ENCODE measurements at places on chromosomes 16 and 17.

- no peak for DNase-seq
Observed at GRCh38 chr17:76973040-76973439, 104.8 kb downstream of the MGAT5B start.

GRCh38 chr17:67867591-67867990 lies 42.3 kb downstream of the BPTF start:
- DNase-seq, result no peak

DNA sequence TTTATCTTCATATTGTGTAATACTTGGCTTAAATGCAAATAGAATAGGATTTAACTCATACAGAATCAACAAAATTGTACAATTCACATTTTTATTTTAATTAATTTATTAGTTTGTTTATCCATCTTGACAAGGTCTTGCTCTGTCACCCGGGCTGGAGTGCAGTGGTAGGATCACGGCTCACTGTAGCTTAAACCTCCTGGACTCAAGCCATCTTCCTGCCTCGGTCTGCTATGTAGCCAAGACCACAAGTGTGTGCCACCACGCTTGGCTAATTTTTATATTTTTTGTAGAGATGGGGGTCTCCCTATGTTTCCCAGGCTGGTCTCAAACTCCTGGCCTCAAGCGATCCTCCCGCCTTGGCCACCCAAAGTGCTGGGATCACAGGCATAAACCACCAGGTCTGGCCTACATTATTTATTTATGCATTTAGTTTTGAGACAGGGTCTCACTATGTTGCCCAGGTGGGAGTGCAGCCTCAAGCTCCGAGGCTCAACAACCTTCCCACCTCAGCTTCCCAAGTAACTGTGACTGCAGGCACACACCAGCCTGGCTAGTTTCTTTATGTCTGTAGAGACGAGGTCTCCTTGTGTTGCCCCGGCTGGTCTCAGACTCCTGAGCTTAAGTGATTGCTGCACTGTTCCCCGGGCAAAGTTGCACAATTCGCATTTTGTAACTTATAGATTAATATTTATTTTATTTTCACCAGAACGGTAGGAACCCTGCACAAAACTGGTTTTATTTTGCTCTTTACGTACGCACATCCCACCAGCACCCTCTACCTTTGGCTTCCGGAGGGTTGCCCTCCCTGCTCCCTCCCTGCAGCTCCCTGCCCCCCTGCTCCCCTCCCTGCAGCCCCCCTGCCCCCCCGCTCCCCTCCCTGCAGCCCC lies 4.9 kb downstream of the DPEP1 start:
- DNase-seq, result no peak

DNA sequence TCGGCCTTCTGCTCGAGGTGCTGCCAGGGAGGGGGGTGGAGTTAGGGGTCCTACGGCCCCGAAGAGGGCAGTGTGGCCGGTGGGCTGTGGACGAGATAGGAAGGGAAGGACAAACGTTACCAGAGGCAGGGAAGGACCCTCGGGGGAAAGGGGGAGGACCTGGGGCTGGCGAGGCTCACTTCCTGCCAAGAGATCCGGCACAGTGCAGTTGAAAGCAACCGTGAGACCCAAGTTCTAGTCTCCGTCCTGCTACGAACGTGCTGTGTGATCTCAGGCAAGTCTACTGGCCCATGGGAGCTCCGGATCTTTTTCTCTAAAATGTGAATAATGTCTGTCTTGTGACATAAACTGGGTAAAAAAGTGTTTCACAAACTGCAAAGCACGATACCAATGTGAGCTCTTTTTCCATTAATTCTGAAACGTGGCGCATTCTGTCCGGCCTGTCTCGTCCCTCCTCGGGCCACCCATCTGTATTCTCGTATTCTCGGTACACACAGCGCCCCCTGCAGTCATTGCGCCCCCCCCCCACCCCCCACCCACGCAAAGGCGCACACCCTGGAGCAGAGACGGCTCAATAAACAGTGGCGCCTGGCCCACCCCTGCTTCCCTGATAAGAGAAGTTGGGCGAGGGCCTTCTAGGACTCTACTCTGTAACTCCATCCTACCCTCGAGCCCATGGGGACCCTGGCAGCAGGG lies 8.8 kb downstream of the CYGB start:
- DNase-seq, result no peak

DNA sequence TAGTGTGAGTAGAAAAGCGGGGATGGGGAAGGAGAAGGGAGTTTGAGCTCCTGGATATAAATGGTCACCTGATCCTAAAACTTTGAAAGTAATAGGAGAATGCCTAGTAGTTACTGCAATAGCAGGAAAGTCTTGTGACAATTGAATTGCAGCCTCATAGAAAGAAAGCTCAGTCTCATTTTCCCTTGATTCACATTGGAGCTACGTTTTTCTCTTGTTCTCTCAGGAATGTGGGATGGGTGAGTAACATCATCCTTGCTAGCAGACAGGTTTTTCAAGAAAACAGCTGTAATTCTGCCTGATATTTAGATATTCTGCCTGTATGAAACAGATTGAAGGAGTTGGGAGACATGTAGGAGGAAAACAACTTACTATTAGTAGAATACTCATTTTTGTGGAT lies 25.3 kb downstream of the SF3B3 start:
- DNase-seq, result no peak

DNA sequence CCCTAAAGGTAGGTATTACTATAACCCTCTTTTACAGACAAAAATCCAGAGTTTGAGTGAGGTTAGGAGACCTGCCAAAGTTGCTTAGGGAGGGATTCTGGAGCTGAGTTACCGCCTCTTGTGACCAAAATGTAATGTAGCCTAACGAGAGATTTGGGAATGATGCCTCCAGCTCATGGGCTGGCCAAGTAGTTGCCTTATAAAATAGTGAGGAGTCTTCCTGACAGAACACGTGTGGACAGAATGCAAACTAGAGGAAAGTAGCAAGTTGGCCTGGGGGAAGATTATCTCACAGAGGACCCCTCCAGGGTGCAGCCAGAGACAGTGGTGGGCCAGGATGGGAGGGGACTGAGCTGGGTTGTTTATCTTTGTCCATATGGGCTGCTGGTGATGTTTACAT lies 543.7 kb upstream of the CDH11 start:
- DNase-seq, result no peak

GRCh38 chr17:51736356-51736755 lies 422.2 kb downstream of the CA10 start:
- no peak for DNase-seq

DNA sequence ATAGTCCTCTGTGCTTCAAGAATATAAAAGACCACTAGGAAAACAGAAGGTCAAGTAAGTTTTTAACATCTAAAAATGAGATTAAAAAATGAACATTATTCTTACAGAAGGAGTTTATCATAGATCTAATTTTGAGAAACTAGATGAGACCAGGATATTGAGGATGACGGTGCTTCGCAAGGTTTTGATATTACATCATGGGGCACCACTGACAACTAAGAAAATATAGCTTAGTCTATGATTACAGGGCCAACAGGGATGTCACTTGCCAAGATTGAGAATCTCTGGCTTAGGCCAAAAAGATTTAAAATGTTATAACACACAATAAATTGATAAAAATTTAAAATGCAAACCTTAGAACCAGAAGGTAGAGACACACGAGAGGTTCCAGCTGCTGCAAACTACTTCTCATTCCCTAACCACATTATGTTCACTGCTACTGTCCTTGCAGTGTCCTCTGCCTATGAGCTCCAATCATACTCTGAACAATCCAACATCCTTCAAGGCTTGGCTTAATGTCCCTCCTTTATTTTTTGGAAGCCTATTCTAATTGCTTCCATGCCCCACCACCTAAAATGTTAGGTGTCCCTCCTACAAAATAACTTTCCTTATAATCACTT lies 33.2 kb downstream of the USP32 start:
- DNase-seq, result no peak

GRCh38 chr16:27838536-27839175 lies 224.9 kb downstream of the GSG1L start:
- DNase-seq, result no peak

DNA sequence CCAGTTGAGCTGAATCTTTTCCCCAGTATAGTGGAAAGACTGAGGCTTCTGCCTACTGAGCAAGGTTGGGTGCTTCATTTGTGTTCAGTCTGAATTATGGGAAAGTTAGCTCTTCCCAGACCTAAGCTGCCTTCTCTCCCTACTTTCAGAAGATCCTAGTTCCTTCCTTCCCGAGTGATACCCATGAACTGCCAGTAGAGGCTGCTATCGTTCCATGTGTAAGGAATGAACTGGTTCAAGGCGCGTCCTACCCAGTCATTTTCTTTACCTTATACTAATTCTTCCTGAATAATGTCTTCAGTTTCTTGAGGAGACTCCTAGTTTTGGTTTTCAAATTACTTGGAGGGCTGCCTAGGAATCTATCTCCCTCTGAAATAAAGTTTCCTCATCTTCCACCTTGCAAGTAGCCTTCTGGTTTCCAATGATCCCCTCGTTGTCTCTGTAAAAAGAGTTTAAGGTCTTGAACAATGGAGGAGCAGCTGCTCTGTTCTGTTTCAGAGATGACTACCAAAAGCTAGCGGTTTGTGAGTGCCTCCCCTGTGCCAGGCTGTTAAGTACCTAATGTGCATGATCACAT lies 934 bp upstream of the AOC2 start:
- DNase-seq, result no peak

DNA sequence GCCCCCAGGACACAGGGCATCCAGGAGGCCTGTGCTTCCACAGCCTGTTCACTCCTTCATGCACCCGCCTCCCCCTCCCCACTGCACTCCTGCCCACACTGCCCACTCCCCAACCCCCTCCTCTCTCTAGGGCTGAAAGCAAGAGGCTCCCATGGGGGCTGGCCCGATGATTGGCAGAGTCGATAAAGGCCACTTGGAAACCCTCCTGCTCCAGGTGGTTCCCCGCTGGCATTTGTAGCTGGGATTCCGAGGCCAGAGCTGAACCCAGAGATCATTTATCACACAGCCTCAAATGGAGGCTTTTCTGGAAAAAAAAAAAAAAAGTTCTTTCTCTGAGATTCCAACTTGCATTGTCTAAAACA lies 74.1 kb downstream of the SREBF1 start:
- no peak for DNase-seq

DNA sequence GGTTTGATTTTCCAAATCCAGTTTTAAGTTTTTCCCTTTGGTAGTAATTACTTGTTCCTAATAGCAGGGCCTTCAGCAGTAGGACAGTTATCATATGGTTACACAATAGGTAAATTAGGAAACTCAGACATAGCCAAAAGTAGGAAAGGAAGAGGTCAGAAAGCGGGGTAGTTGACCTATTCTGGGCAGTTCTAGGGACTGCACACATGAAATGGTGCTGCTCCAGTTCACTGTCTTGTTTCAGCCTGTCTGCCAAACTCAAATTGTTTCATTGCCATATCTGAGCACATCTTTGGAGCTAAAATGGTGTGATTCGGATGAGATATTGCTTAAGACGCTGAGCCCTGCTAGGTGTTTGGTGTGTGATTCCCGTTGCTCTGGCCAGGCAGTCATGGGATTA lies 56.7 kb downstream of the TANGO6 start:
- DNase-seq, result no peak

DNA sequence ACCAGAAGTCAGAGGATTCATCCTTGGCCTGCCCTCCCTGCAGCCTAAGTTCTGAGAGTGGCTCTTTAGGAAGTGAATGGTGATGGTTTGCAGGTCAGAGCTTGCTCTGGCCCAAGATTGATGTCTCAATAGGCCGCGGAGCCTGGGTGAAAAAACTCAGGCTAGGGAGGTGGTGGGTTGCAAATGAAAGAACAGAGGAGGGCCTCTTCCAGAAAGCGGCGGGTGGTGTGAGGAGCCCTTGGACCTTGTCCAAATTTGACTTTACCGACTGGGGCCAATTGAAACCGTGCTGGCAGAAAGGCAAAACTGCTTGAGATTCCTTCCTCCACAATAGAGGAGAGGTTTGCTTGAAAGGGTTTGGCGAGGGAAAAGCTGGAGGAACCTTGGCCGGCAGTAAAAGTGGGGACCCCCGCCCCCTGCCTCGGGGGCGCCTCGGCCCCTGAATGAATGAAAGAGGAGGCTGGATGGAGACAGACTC lies 331.3 kb downstream of the SEC14L1 start:
- peak; percentile 60 for DNase-seq

DNA sequence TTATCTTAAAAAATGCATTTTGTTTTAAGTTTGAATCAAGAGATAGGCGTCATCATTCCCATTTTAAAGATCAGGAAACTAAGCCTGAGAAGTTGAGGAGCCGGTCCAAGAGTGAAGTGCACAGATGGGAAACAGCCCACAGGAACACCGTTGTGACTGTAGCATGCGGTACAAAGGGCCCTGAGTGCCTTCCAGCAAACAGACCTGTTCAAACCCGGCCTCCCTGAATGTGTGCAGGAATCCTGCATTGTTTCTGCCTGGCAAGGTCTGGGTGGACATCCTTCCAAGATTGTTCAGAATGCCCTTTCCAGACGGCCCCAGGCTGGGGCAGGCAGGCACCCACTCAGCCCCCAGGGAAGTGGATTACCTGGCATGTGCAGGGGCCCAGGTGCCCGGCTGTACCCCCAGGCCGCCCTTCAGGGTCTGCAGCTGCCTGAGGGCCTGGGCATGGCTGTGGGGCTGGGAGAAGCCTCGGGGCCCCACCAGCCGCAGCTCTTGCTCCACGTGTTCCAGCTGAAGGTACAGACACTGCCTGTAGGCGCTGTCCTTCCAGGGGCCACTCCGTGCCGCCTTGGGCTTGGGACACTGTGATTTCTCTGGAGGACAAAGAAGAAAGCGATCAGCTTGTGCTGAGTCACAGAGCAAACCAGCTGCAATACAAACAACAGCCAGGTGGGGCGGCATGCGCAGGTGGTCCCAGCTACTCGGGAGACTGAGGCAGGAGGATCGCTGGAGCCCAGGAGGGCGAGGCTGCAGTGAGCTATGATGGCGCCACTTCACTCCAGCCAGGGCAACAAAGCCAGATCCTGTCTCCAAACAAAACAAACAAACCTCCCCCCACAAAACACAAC lies 45.0 kb upstream of the GCSH start:
- no peak for DNase-seq

DNA sequence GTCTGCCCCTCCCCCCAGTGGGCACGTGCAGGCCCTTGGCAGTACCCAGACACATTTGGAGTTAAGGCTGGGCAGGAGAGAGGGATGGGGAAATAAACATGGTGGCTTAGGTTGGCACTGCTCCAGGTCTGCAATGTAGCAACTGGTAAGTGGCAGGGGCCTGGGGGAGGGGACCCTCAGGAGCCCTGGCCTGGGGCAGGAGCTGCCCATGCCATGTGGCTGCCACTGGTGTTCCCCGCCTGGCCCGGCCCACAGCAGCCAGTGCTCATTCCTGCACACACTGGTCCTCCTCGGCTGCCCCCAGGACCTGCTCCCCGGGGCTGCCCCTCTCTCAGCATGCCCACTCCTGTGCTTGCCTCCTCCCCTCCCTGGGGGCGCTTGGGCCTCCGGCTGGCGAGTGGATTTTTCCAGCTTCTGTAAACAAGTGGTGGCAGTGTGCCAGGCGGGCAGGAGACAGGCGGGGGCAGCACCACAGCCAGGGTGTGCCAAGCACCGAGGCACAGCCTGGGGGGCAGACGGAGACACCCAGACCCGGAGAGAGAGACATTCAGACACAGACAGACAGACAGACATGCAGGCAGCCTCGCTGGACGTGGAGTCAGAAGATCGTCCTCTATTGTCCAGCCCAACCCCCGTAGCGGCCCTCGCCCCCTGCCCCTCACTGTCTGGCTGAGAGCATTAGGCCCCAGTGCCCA lies 9.4 kb downstream of the THRA start:
- peak; percentile 90 for DNase-seq

Measured in C1 segment of cervical spinal cord (tissue), 14 donors.